ENCODE measurements at places on chromosomes 7 and 10.

DNA sequence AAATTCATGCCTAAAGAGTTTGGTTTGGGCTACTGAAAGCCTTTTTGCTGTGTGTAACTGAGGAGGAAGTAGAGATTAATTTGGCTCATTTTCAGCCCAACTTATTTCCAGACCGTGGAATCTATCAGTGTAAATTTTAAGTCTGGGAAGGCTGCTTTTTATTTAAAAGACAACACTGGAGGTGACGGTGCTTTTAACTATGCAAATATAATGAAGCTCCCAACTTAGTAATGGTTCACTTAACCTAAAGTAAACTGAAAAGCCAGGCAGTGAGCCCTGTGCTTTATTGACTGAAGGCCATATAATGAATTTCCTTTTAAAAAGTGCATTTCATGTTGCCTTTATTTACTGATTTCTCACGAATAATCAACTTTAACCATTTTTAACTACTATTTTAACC lies 127.2 kb downstream of the NPY start:
- no peak for DNase-seq

- no peak for DNase-seq
Measured at GRCh38 chr7:27139334-27140125, 4.0 kb downstream of the HOXA5 start.

DNA sequence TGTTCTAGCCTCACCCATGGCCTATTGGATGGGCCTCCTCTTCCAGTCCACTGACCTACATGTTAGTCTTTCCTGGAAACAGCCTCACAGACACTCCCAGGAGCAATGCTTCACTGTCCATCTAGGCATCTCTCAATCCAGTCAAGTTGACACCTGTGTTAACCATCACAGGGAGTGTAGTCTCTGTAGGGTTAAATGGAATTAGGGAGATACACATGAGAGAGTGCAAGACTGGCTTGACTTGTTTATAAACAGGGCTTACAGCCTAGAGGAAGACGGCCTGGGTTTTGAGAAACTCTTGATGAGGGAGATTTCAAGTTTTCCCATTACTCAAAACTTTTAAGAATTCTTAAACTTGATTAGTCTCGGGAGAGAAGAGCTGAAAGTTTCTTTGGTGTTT lies 18.9 kb upstream of the PRSS37 start:
- DNase-seq, result no peak

GRCh38 chr7:85016286-85016685 lies 170.6 kb downstream of the SEMA3D start:
- DNase-seq, result no peak

DNA sequence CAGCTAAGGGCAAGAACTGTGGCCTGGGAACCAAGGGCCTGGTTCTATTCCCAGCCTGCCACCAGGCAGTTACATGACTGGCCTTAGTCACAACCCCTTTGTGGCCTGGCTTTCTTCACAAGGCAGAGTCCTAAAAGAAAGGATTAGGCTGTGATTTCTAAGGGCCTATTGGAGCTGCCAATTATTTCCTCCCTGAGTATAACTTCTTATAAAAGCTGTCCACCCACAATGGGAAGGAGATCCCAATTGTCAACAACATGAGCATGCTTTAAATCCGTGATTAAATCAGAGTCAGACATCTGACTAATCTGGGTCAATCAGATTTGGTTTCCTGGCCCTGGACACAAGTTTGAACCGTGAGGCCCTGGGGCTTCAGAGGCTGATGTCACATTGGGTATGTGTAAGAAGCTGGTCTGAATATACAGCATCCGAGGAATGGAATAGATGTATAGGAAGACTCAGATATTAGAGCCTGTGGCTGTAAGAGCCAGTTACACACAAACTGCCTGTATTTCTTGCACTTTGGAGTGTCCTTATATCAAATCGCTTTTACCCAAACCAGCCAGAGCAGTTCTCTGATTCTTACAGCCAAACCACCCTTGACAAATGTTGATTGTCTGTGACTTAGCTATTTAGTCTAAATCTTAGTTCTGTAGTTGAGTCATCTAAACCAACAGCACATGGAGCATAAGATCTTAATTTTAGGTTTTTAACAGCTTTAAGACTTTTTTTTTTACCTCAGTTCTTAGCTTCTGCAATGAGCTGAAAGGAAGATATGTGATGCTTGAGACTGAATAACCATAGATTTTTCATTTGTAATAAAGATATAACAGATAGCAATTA lies 61.3 kb downstream of the ABCB4 start:
- no peak for DNase-seq

DNA sequence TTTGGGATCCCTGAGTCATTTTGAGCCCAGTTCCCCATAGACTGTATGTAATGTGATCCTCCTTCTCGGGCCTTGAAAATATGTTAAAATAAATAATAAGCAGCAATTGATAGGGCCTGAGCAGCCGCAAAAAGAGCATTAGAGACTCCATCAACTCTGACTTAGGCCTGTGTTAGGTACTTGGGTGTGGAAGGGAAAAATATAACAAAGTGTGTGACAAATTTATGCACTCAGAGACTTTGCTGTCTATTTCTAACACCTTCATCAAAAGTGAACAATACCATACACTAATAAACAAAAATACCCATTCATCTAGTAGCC lies 31.4 kb upstream of the HABP2 start:
- no peak for DNase-seq

- no peak for DNase-seq
Measured at GRCh38 chr7:74324531-74325209, 35.5 kb downstream of the CLIP2 start.

- no peak for DNase-seq
Measured at GRCh38 chr7:47661051-47661714, 79.3 kb upstream of the TNS3 start.

DNA sequence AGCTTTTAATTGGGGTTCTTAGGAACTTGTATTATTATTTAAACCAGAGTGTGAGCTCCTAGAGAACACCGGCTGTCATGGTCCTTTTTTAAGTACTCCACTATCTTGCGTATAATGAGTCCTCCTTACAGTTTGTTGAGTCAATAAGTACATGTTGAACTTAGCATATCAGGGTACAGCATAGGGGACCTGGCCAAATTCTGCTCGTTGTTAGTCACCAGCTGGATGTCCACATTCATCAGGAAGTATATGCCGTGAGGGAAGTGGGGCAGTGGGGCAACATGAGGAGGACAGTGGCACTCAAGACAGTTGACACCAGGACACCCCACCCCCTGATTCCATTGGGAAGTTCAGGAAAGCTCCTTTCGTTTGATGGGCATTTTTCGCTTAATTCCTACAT lies 16.6 kb downstream of the RPP30 start:
- DNase-seq, result no peak

DNA sequence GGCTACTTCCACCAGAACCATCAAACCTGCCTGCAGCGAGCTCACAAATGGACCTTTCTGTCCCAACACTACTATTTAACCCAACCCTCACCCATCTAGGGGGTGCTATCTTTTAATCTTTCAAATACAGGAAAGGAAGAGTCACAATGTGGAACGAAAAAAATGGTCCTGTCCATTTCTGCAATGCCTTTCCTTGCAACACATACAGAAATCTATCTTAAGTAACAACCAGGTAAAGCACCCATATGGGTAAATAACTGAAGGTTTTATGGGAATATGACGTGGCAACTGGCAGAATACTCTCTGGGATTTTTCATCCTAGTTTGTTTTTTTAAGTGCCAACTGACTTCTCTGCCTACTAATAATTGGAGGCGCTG lies 24.6 kb downstream of the TNS3 start:
- DNase-seq, result no peak
